ENCODE measurements at places on chromosomes 12 and 14.

DNA sequence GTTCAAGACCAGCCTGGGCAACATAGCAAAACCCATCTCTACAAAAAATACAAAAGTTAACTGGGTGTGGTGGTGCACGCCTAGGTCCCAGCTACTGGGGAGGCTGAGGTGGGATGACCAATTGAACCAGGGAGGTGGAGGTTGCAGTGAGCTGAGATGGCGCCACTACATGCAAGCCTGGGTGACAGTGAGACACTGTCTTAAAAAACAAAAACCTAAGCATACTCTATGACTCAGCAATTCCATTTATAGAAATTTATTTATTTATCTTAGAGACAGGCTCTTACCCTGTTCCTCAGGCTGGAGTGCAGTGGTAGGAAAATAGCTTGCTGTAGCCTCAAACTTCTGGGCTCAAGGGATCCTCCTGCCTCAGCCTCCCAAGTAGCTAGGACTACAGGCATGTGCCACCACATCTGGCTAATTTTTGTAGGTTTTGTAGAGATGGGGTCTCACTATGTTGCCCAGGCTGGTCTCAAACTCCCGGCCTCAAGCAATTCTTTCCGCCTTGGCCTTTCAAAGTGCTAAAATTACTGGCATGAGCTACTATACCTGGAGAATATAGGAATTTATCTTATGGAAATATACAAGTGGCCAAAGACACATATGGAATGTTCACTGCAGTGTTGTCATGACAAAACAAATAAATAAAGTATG, 43.3 kb downstream of the NCKAP5L start:
- no peak for DNase-seq

DNA sequence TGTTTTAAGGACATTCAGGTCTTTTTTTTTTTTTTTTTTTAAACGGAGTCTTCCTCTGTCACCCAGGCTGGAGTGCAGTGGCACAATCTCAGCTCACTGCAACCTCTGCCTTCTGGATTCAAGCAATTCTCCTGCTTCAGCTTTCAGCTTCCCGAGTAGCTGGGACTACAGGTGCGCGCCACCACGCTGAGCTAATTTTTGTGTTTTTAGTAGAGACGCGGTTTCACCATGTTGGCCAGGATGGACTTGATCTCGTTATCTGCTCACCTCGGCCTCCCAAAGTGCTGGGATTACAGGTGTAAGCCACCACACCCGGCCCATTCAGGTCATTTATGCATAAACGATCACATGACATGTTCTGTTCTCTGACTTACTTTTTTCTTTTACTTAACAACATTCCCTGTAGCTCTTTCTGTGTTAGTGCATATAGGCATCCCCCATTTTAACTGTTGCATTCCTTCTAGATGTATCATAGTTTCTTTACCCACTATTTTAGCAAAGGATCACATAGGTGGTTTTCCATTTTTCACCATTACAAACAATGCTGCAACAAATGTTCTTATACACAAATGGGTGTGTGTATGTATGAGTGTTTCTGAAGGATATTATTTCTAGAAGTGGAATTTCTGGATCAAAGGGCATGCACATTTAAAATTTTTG, 74.2 kb downstream of the ARF6 start:
- no peak for DNase-seq

- DNase-seq, result no peak
These were observed 7.6 kb upstream of the SLC25A21 start for GRCh38 chr14:37179896-37180502.

DNA sequence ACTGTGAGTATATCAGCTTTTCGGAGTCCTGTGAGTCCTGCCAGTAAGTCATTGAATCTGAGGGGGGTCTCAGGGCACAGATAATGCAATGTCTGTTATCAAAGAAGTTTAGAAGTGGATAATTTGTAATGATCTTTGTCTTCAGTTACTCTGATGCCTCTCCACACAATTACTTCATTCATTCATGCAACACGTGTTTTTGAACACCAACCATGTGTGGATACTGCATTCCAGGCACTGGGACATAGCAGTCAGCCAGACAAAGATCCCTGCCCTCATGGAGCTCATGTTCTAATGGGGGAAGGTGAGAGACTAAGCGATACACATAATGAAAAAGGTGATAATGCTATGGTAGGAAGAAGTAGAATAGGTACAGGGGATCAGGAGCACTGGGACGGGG, 60.8 kb upstream of the SCN8A start:
- no peak for DNase-seq

- DNase-seq, result no peak
These were observed 13.6 kb downstream of the MDM2 start for GRCh38 chr12:68821357-68822188.

- no peak for DNase-seq
These were observed 374.3 kb upstream of the CCDC196 start for GRCh38 chr14:66111891-66112290.

DNA sequence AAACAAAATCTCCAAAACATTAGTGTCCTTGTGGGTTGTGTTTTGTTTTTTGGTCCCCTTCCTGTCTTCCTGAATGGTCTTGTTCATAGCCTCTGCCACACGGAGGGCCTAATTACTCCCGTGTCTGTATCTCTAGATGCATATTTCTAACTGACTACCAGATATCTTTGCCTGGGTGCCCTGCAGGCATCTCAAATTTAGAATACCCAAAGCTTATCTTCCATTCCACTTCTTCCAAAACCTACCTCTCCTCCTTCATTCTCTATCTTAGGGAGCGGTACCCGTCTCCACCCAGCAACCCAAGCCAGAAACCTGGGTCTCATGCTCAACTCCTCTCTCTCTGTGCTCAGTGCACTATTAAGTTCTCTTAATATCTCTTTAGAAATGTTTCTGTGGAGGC, 10.9 kb upstream of the METAP2 start:
- DNase-seq, result no peak

- no peak for DNase-seq
These were observed 38.5 kb downstream of the SLC38A1 start for GRCh38 chr12:46230306-46230705.

- no peak for DNase-seq
These were observed 113.3 kb downstream of the ANO6 start for GRCh38 chr12:45329238-45329637.

Measured in stimulated activated CD4-positive, alpha-beta T cell treated with anti-CD3 and anti-CD28 coated beads, TNF-alpha, amount 100 ng/mL, for 24 hours (primary cell).